ENCODE measurements at places on chromosomes 16 and 17.

- no peak for DNase-seq
Observed at GRCh38 chr16:3698941-3699340, 18.4 kb downstream of the TRAP1 start.

GRCh38 chr16:88618182-88618955 is 20.0 kb upstream of the IL17C start:
- no peak for DNase-seq

GRCh38 chr16:82979406-82980111 is 352.8 kb downstream of the CDH13 start:
- no peak for DNase-seq

DNA sequence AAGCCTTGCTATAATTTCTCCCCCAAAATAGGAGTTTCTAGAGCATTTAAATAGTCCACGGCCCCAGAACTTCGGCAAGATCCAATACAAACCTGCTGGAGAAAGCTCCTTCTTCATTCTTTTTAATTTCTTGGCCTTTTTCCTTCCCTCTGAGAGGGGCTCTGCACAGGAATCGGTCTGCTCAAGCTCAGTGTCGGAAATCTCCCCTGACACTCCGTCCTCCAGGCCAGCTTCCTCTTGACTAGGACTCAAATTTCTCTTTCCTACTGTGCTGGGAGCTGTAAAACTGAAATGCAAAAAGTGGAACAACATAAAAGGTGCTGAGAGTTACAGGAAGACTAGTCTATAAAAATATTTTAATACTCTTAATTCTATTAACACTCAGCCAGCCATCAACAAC is 183.3 kb downstream of the PARN start:
- no peak for DNase-seq

DNA sequence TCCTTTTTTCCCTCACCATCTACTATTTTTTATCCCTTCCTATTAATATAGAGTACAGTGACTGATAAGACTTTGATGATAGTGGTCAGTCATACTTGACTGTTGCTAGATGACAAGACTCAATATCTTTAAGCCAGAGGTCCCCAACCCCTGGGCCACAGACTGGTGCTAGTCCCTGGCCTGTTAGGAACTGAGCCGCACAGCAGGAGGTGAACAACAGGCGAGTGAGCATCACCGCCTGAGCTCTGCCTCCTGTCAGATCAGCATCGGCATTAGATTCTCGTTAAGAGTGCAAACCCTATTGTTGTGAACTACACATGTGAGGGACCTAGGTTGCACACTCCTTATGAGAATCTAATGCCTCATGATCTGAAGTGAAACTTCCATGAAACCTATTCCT is 341.3 kb downstream of the BCAS3 start:
- DNase-seq: no peak

DNA sequence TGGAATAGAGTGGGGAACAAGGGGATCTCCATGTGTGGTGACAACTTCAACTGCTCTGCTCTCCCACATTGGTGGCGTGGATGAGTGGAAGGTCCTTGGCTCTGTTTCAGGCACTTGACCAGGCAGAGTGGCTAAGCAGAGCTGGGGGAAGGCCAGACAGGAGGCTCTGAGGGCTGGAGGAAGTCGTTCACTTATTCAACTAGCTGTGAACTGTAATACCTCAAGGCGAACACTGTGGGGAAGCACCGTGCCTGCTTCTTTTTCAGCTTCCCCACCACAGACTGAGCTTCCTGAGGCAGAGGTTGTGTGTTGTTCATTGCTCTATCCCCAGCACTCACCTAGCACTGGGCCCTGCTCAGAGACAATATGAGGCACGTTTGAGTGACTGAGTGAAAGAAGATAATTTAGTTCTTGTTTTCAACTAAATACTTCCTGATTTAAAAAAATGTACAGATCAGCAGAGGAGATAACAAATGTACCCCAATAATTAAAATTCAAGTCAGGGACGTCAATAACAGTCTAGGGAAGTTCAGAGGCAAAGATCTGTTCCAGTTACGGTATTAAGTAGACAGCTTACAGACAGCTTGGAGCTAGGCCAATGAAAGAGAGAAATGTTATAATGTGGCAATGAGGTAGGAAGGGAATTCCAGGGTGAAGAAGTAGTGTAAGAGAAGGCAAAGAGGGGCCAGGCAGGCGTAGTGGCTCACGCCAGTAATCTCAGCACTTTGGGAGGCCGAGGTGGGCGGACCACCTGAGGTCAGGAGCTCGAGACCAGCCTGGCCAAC is 34.7 kb downstream of the MYO18A start:
- DNase-seq: peak; percentile 48

- DNase-seq: no peak
Observed at GRCh38 chr17:55067697-55068439, 99.3 kb downstream of the STXBP4 start.

DNA sequence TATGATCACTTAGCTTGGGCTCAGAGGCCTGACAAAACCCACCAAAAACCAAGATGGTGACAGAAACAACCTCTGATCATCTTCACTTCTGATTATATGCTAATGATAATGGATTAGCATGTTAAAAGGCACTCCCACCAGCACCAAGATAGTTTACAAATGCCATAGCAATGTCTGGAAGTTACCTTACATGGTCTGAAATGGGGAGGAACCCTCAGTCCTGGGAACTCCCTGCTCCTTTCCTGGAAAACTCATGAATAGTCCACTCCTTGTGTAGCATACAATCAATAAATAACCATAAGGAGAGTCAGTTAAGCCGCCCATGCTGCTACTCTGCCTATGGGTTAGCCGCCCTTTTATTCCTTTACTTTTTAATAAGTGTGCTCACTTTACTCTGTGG is 120.0 kb upstream of the HS3ST4 start:
- DNase-seq: no peak

DNA sequence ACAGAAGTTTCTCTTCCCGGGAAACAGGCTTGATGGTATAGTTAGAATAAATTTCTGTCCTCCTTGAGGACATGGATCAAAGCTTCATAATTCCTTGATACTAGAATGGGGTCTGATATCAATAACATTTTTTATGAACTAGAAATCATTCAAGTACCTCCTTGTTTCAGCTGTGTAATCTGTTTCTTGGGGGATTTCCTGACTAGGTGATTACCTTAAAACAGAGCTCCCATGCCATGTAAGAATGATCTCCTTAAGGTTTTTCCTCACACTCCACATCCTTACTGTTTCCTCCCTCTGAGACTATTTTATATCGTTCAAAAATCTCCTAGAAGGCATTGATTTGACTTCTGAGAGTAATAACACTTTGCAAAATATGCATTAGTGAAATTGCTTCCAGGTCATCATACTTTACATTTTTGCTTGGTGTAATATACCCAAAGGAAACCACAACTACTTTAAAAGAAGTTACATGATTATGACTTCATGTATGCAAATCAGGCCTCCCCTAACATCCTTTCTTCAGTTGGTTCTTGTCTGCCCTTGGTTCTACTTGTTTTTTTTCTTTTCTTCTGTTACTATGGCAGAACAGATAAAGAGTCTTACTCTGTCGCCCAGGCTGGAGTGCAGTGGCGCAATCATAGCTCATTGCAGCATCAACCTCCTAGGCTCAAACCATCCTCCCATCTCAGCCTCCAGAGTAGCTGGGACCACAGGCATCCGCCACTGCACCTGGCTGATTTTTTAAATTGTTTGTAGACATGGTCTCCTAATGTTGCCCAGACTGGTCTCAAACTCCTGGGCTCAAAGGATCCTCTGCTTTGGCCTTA is 388.8 kb downstream of the ZFHX3 start:
- DNase-seq: no peak

GRCh38 chr16:12026741-12027490 is 50.4 kb downstream of the SNX29 start:
- DNase-seq: no peak

- DNase-seq: no peak
Observed at GRCh38 chr17:81404558-81405165, 9.4 kb downstream of the BAHCC1 start.

DNA sequence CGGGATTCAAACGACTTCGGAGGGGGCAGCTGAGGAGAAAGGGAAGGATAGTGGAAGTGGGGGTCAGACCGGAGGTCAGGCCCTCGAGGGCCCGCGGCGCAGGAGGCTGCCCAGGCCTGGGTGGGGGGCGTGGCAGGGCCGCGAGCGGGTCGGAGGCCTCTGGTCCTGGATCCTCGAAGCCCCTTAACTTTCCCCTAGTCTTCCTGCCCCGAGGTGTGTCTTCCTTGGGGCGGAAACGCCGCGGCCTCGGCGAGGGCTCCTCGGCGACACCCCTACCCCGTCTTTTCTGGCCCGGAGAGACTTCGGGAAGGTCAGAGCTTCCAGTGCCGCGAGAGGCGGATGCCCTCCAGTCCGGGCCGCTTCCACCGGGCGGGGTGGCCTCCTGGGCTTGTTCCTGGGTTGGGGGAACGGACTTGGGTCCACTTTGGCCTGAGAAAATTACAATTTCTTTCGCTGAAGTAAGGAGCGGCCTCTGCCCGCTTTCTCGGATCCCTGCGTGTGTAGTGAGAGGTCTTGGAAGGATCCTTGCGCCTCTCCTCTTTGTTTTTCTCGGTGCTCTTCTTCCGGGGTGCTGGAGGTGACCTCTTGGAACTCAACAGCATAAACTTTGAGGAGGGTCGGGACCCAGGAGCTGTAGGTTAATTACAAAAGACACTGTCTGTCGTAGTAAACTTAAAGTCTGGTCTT is 491 bp downstream of the IST1 start:
- no peak for DNase-seq

GRCh38 chr17:31699281-31699680 is 159.8 kb downstream of the COPRS start:
- no peak for DNase-seq

- no peak for DNase-seq
Observed at GRCh38 chr16:27922433-27922832, 141.1 kb downstream of the GSG1L start.

- no peak for DNase-seq
Observed at GRCh38 chr17:69046121-69046807, 14.5 kb downstream of the ABCA9 start.

- DNase-seq: no peak
Observed at GRCh38 chr16:996681-997080, 15.1 kb downstream of the SOX8 start.

GRCh38 chr17:77444628-77444983 is 303.8 kb downstream of the SEC14L1 start:
- DNase-seq: no peak

- no peak for DNase-seq
Observed at GRCh38 chr16:11256661-11257130, 692 bp upstream of the SOCS1 start.

- DNase-seq: no peak
Observed at GRCh38 chr17:81991684-81992305, 14.4 kb downstream of the ASPSCR1 start.

DNA sequence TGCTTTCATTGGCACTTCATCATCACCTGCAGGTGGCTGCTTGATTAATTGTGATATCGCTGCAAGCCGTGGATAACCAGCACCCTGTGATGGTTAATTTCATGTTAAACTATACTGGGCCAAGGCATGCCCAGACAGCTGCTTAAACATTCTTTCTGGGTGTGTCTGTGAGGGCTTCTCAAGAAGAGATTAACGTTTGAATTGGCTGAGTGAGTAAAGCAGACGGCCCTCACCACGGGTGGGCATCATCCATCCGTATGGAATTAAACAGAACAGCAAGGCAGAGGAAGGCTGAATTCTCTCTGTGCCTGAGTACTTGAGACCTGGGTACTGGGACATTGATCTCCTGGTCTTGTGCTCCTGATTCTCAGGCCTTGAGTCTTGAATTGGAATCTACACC is 7.1 kb upstream of the ZNF213 start:
- DNase-seq: no peak

- no peak for DNase-seq
Observed at GRCh38 chr16:84607694-84608093, 10.2 kb downstream of the COTL1 start.

DNA sequence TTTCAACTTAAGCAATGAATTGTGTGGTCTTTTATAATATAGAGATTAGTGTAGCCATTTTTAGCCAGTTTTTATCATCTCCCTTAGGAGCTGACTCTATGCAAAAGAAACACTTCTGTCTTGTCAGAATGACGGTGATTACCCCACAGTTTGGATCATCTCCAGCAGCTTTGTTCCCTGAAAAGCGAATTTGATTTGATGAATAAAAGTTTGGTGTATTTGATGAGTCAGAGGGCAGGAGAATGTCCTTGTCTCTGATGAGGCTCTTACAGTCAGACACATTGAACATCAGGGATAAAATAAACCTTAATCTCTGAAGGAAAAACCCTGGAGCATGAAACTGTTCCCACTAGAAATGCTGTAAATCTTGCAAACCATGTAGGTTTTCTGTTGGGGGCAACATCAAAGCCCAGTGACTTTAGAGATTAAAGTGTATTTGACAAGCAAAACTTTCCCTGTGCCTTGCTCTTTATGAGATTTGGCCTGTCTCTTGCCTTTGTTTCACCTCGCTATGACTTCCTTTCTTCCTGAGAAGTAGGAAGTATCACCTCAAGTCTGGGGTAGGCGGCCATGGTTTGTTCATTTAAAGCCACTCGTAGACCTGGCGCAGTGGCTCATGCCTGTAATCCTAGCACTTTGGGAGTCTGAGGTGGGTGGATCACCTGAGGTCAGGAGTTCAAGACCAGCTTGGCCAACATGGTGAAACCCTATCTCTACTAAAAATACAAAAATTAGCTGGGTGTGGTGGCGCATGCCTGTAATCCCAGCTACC is 209.3 kb downstream of the FTO start:
- no peak for DNase-seq

- DNase-seq: no peak
Observed at GRCh38 chr17:77425348-77425747, 284.6 kb downstream of the SEC14L1 start.

GRCh38 chr17:556431-556995 is 158.1 kb downstream of the VPS53 start:
- no peak for DNase-seq

DNA sequence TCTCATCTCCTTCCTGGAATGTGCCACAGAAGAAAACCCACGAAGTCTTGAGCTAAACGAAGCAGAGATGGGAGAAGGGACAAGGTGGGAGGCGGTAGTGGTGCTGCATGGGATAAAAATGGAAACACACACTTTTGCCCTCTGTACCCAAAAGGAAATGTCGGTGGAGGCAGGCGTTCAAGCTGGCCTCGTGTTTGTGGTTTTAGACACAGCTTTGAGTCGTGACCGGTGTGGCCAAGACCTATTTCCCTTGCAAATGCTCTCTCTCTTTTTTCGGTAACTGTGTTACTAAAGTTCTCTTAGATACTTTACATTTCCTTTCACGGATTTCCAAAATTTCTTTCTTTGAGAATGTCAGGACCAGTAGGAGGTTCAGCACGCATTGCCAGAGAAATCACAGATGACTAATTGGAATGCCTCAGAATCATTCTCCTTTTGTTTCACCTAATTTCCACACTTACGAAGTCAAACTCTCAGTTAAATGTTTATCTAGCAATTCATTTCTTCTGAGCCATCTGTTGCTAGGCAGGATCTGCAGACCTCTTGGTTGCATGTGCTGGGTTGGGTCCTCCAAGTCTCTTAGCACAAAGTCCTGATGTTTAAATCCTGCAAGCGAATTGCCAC is 412.3 kb downstream of the MAF start:
- DNase-seq: no peak

- no peak for DNase-seq
Observed at GRCh38 chr17:64627797-64628196, 34.3 kb downstream of the SMURF2 start.
